HuH-7 (cell line): ENCODE measurements at places on chromosomes 2 and 18.

DNA sequence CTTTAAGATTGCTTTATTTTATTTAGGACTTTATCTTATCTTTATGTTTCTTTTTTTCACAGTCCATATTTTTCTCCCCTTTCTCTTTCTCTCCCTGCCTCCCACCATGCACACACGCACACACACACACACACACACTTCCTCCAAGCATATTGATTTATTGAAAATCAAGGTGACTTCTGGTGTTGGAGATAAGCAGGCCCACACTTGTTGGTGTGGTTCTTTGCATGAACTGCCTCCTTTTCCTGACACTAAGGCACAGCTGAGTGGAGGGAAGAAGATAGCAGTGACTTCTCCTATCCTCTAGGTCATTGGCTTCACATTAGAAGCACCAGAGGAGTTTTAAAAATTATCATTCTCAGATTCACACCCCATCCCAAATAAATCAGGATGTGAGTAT is 18.0 kb downstream of the TBR1 start:
- DNase-seq = no peak

DNA sequence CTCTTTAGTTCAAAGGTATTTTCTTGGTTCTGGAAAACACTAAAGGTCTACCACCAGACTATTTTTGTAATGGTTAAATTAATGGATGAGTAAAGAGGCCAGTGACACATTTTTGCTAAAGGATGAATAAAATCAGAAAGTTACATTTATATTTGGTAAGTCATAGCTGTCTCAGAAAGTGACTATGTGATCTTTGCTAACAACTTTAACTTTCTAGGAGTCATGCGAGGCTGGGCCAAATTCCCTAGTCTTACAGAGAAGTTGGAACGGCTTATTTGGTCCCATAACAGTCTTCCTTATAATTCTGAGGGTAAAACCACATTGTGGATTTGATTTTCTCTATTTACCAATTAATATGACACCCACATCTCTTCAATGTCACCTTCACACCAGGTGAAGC is 198.1 kb downstream of the PDE1A start:
- DNase-seq = no peak

DNA sequence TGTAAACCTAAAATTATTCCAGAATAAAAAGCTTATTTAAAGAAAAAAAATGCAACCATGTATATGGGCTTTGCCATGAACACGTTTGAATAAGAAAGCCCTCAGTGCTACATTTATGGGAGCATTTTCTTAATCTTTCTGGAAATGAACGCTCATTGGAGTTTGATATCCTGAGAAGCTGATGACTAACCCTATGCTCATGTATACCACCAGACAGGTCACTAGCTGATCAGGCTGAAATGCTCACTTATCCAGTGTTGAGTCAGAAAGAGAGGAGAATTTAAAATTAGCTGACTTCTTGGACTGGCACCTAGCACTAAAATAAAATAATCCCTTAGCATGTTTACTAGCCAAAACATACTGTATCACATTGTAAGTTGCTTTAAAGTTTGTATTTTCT is 254.9 kb upstream of the SIX3 start:
- DNase-seq = no peak

GRCh38 chr2:47373747-47374146 is 29.2 kb upstream of the MSH2 start:
- peak; percentile 55 for DNase-seq

DNA sequence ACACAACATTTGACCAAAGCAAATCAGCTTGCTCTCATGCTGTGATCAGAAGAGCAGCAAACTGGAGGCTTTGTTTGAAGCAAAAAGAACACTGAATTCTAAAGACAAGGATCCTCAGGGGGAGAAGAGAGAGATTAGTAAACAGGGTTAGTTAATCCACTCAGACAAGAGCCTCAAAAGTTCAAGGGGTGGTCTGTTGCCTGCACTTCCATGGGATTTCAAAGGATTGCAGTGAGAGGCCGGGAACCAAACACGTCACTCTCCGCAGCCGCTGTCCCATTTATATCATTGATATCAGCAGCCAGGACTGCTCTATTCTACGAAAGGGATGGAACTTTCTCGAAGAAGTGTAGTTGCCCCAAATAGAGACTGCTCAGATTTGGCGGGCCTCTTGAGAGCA is 97.8 kb upstream of the SP3 start:
- DNase-seq = no peak

GRCh38 chr2:26712486-26713465 is 20.3 kb downstream of the KCNK3 start:
- DNase-seq = no peak

- no peak for DNase-seq
Measured at GRCh38 chr2:232211743-232212686, 166.5 kb upstream of the ALPP start.

DNA sequence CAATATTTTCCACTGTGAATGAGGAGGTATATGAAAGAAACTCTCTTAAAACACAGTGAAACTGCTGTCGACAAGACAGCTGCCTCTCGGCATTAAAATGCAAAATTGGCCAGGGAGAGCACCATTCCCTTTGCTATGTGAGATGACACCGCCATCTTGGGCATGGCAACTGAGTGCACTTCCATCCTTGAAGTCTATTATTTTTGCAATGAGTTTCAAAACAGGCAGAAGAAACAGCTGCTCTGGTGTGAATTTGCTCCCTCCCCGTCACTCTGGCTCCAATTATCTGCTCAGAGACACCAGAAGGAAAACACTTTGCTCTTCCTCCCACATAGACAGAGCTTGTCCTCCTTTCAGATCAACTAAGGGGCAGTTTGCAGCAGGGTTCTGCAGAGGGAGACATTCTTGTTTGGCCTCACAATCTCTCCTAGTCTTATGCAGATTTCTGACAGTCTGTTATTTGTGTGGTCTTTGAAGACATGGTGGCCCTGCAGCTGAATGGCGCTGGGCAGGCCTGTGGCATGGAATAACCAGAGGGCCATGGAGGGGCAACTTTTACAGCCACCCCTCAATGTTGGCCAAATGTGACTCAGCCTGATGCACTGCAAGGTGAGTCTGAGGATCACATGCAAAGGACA is 48.6 kb upstream of the SEC11C start:
- no peak for DNase-seq

DNA sequence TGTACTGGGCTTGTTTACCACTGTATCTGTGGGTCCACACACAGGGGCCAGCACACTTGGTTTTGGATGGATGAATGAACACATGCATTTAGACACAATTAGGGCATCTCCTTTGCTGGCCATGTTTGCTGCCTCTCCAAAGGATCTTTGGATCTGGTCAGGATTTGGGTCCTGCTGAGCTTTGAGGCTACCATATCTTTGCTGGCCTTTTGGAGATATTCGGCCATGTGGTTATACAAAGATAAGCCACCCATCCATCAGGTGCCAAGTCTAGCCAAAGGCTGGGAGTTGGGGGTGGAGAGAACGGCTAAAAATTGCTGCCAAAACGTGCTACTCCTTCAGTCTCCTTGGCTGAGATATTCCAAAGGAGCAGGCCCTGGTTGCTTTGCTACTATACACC is 18.2 kb upstream of the FZD7 start:
- no peak for DNase-seq
